Kidney tubule cell (primary cell): ENCODE measurements at places on chromosomes 4 and X.
A peak's percentile ranks its signal among the peaks of the same experiment; 100 is the strongest.

- DNase-seq: peak; percentile 19
Measured at GRCh38 chr4:40289366-40290188, 45.6 kb upstream of the CHRNA9 start.

GRCh38 chrX:111083081-111083480 is 12.9 kb upstream of the PAK3 start:
- DNase-seq: no peak

- DNase-seq: no peak
Measured at GRCh38 chrX:137562096-137562495, 3.8 kb upstream of the ZIC3 start.

- DNase-seq: peak; percentile 17
Measured at GRCh38 chr4:1795299-1796195, 2.5 kb downstream of the FGFR3 start.

DNA sequence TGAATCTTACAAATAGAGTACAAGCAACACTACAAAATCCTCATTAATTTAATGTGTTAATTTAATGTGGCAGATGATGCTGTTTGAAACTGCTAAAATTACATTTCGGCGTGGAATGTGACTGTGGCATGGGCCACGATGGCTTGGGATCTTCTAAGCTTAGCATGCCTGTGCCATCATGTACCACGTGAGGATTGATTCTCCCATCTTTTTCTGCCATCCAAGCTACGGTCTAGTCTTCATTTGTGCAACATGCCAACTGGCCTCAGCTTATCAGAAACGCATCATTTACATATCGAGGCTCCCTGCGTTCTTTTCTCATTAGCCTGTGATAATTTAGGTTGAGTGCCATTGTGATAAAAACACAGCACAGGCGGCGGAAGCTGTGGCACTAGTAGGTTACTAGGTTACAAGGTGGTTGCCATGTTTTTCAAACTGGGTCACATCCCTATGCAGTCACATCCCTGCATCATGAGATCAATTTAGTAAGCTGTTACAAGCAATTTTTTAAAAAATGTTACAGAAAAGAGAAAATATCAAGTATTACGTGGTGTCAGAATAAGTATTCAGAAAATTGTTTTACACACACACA is 189.9 kb upstream of the RBPJ start:
- DNase-seq: no peak

GRCh38 chrX:151871244-151871643 is 41.4 kb upstream of the MAGEA4 start:
- DNase-seq: peak; percentile 68

DNA sequence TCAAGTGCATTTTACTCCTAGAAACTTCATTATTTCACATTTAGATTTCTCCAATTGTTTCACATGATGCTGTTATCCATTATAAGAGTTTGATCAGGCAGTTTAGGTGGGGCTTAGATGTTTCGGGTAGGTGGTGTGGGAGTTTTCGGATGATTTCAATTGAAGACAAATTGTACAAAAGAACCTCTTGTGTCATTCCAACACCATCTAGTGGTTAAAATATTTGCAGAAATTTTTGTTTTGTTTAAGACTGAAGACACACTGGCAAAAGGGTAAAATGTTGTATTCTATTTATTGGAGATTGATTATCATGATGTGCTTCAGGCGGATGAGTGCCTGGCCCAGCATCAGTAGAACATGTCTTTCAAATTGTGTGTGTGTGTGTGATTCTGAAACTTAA is 212.7 kb downstream of the SH3BGRL start:
- DNase-seq: no peak

- DNase-seq: no peak
Measured at GRCh38 chr4:41542526-41543275, 4.7 kb downstream of the LIMCH1 start.

DNA sequence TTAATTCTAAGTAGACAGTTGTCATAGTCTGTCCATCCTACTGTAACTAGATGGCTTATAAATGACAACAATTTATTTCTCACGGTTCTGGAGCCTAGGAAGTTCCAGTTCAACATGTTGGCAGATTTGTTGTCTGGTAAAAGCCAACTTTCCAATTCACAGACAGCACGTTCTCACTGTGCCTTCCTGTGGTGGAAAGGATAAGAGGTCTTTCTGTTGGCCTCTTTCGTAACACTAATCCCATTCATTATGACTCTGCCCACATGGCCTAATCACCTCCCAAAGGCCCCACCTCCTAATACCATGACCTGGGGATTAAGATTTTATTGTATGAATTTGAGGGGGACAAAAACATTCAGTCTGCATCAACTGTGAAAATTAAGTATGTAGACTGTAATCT is 83.2 kb downstream of the GALNTL6 start:
- DNase-seq: no peak

DNA sequence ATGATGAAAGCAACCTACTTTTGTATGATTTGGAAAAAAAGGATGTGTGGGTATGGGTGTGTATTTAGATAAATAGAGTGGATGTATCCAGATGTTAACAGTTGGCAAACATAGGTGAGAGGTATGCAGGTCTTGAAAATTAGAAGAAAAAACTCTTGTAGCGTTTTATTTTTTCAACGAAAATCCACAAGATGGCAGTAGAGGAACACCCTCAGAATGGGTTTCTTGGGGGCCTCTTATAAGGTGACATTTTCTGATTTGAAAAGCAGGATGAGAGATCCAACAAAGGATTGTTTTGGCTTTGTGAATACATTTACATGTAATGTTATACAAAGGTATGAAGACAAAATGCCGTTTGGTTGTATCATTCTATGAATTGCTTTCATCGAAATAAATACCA is 68.3 kb downstream of the FMR1NB start:
- peak; percentile 46 for DNase-seq

- DNase-seq: no peak
Measured at GRCh38 chr4:83993774-83994173, 457.9 kb downstream of the GPAT3 start.

GRCh38 chrX:31058284-31058683 is 13.6 kb downstream of the FTHL17 start:
- no peak for DNase-seq

DNA sequence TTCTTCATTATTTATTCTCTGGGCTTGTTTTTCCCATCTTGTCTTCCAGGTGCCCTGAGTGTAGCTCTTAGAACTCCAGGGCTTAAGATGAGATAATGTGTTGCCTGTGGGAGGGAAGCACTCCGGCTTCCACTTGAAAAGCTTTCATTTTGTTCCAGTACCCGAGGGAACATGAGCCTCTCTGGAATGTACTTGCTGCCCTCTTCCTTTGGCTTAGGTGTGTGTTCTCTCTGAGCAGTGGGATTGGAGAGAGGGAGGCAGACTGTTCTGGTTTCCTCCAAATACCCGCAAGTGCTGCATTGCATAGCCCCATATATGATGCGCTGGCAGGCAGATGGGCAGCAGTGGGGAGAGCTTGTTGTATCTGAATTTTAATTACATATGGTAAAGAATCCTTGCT is 861 bp upstream of the DTHD1 start:
- peak; percentile 4 for DNase-seq

DNA sequence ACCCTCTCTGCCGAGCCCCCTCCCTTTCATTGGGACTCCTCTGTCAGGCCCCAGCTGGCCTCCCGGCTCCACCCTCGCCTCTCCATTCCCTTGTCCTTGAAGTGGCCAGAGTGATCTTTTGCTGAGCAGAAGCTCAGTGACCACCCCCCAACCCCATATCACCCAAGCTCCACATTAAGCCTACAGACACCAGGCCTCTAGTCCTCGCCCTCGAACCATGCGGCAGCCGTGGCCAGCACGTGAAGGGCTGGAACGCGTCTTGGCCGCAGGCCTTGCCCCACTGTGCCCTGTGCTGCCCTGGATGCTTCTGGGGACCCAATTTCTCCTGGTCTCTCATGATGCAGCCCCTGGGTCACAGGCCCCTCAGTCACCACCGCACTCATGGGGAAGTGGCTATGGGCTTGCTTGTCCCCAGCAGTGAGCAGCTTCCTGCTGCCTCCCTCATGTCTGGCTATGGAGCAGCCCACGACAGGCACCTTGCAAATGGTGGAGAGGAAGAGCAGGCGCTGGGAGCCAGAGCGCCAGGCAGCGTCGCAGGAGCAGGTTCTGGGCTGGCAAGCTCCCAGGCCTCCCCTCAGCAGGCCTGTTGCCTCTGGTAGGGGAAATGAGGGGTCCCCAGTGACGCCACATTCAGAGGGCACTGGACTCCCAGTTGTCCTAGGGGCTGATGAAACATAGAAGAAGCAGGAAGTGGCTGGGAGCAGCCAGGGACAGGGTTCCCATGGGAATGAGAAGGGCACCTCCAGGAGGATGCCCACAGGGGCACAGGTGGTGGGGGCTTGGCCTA is 757 bp upstream of the SRPK3 start:
- no peak for DNase-seq

GRCh38 chr4:184722798-184723197 is 11.1 kb downstream of the CENPU start:
- DNase-seq: no peak

- DNase-seq: no peak
Measured at GRCh38 chrX:49704691-49705404, 9.1 kb upstream of the PAGE1 start.

DNA sequence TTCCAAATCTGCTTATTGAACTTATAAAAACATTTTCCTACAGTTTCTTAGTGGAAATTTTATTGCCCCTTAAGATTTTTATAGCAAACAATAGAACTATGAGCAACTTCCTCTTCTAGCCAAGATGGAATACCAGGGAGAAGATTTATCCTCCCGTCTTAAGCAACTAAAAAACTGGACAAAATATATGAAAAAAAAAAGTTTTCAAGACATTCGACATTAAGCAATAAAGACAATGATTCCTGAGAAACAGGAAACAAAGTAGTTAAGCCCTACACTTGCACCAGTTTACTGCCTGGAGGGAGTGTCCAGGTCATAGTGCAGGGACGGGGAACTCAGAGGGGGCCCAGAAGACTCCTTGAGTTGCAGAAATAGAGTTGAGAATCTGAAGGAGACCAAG is 516.1 kb upstream of the DIPK2B start:
- DNase-seq: no peak

- no peak for DNase-seq
Measured at GRCh38 chr4:184288451-184289178, 70.9 kb upstream of the ENPP6 start.

DNA sequence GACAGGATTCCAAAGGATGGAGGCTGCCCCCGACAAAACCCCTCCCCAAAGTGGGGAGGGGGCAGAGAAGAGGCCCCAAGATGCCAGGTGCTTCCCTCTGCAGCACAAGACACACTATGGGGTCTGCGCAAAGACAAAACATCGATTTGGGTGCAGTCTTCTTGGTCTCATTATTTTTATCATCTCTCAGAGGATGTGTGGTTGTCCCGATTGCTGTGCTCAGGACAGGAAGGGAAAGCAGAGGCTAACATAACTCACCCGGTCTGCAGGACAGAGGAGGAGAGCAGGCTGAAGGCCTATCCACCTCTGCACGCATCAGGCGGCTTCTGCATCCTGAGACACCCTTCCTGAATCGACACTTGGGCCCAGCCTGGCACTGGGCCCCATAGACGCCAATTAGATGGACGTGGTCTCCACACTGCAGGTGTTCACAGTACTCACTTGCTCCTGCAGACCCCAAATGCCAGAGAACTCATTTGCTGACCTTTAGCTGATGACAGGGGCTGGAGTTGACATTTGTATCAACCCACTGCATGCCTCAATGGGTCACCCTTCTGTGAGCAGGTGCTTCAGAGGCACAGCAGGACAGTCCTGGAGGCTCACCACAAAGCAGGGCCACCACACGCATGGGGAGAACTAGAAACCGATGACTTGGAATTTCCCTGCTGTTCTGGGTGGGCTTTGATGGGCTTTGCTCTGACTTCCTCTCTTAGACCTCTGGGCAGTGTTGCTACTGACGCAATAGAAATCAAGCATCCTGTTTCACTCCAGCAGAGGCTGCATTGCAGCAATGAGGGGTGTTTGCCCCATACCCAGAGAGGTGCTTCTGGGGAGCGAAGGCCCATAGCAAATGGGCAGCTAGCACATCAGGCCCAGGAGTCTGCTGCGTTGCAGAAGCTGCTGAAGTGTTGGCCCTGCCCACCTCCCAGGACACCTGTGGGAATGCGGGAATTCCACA is 96.3 kb upstream of the ENPP6 start:
- no peak for DNase-seq
